ENCODE measurements at places on chromosomes 1 and 21. TPM values are rescaled to one million over a fixed set of nuclear protein-coding genes. Genes with fewer than 3 reads are reported as not detected.

The LDLRAP1 gene
- 14.8 TPM for total RNA-seq

The ORC1 gene
- 1.6 TPM for total RNA-seq

The OR2AK2 gene
- total RNA-seq = not detected

The CRB1 gene
- 0.15 TPM for total RNA-seq

The KCNC4 gene
- 6.0 TPM for total RNA-seq

The NR0B2 gene
- total RNA-seq = not detected

- DNase-seq = no peak
These were observed 1.2 kb upstream of the ADPRS start for GRCh38 chr1:36087233-36088123.

DNA sequence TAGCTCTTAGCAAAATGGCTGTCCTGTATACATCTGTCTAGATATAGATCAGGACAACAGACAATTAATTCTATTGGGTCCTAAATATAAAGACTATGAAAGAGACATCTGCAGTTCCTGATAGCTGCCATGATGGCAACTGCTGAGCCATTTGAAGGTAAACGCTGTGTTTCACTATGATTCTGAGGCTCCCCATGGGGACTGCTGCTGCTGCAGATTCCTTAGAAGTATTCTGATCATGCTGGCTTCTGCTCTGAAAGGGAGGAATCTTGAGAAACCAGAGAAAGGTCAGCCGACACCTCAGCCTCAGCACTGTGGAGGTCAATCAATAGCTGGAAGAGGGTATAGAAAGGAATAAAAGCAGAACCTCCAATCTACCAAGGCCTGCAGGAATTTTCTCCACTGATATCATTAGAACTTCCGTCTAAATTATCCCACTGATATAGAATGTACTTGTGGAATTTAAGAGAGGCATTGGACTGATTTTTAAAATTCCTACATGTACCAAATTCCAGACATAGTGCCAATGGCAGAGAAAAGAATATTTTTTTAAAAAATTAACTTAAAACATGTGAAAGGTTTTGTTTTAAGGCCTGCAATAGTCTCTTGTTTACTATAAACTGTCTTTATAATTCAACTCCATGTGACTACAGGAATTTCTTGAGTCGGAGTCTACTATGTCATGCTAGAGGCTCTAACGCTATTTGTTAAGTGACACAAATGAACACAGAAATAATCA is 53.2 kb downstream of the DDAH1 start:
- no peak for DNase-seq

DNA sequence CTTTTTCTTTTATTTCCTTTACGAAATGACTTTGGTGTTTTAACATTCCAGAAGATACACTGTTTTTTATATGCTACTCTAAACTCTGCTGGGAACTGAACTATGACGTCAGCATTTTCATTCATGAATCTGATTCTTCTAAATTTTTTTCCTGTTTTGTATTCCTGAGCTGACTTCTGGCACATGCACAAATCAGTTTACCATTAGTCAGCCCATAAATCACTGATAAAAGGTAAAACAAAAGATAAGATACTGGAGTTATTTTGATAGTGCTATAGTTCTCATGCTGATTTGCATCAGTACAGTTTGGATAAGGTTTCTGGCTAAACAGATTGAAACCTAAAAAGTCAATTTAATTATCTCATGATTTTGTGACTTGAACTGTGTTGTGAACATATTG is 10.4 kb downstream of the CAMTA1 start:
- DNase-seq = peak; percentile 90

DNA sequence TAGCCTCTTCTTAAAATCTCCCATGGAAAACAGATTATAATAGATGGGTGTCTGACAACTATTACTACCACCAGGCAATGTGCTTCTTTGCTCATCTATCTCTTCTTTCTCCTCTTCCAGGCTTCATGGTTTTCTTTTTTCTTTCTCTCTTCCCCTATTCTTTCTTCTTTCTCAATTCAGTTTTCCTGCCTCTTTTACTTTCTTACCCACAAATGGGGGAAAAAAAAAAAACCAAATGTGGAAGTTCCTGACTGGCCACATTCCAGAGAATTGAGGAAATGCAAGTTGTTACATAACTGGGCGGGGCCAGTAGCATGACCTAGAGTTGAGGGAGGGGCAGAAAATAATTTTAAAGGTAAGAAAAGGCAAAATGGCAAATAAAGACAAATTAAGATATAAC is 10.9 kb upstream of the SMG7 start:
- no peak for DNase-seq

GRCh38 chr1:181106479-181106878 is 18.0 kb downstream of the IER5 start:
- no peak for DNase-seq

- DNase-seq = no peak
These were observed 9.4 kb downstream of the RUSC1 start for GRCh38 chr1:155329980-155330598.

DNA sequence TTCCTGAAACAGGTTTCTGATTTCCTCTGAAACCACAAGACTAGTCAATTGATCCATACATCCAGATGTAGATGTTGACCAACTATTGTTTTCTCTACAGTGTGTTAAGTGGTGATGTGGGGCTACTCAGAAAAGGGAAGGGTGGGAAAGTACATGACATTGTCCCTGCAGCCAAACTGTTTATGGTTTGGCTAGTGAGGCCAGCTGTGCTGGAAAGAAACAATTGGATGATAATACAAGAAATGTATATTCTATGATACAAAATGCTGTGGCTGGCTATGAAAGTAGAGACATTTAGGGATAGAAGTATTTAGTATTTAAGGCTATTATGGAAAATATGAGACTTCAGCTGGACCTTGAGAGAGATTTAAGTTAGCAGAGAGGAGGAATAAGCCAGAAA is 244.5 kb downstream of the ADGRL2 start:
- DNase-seq = no peak

DNA sequence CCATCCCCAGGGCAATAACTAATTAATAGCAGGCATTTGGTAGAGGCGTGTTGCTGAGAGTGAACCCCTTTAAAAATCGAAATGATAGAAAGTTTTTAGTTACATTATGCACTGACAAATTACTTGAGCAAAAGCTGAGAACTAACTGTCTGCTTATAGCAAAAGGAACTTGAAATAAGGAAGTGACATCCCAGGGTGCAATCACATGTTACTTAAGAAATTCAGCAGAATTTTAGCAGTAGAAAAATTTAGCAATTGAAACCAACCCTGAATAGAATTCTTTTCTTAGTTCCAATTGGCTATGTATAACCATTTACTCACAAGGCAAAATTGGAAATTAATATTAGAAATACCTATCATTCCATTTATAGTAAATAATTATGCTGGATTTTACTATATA is 139.5 kb upstream of the SAMSN1 start:
- DNase-seq = no peak

- DNase-seq = no peak
These were observed 116.0 kb downstream of the RASAL2 start for GRCh38 chr1:178209935-178210334.

DNA sequence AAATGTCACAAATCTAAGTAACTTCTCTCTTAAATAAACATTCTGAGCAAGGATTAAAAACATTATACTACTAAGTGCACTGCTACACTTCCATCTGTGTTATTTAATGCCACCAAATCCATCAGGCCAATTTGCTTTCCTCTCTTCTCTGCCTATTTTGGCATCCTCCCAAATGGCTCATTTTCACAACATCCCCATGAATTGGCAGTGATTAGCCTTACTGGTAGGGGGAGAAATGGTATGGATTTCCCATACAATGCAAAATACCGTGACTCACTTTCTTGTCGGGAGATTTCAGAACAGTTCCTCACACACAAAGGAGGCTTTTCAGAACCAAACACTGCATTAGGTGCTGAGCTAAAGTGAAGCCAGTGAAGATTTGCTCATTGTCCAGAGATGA is 195.7 kb downstream of the MIS18A start:
- no peak for DNase-seq

GRCh38 chr1:91744953-91745639 is 140.9 kb downstream of the TGFBR3 start:
- peak; percentile 9 for DNase-seq

DNA sequence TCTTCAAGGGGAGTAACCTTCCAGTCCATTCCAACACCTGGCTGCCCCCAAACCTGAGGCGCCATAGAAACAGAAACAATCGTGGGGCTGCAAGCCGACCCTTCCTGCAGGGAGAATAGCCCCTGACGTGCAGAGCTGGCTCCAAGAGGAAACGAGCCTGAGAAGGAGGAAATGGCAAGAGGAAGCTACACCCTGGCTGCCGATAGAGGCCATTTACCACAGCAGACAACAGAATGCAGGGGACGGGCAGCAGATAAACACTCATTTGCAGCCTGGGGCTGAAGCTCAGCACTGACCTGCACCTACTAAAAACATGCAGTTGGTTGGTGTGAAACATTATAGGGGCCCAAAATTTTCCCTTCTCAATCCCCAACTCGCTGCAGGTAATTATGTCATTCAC is 8.7 kb upstream of the TDRD10 start:
- DNase-seq = no peak

DNA sequence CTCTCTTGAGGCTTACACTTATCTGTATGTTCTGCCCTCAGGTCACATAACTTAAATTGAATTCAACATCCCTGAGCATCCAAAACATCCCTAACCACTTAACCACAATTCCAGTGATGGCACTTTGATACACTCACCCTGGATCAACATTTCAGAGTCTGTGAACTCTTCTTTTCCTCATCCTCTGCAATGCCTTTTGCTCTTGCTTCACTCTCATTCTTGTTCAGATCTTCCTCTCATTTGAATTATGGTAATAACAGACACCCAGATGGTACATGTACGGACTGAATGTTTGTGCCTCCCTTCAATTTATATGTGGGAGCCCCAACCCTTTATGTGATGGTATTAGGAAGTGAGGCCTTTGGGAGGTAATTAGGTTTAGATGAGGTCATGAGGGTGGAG is 33.4 kb downstream of the PTGER3 start:
- DNase-seq = no peak

DNA sequence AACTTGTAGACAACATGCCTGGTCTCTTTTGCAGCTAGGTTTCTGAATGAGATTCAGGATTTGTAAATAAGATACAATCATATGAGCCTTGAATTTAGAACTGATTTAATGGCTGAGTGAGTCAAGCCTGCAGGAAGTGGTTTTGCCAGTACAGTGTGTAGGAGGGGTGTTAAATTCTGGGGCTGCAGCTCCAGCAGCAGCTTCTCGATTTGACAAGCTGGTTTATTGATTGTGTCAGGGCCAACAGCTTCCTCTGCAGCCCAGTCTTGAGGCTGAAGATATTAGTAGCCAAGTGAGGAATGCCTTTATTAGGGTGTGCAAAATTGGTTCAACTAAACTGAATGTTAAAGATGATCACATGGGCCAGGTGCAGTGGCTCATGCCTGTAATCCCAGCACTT is 11.5 kb upstream of the PLA2G5 start:
- no peak for DNase-seq

DNA sequence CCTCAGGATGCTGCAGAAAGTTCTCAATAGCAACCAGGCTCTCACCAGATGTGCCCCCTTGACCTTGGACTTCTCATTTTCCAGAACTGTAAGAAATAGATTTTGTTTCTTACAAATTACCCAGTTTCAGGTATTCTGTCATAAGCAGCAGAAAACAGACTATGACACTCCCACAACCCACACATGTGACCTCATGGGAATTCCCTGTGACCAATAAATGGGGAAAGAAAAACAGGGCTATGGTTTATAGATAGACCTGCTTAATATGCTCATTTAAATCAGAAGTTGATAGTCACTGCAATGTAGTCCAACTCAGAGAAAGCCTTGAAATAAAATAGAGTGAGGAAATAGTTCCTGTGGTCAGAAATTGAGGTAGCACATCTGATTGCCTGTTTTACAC is 380.9 kb upstream of the PTBP2 start:
- no peak for DNase-seq
